ENCODE measurements at places on chromosomes 7 and 10.

- DNase-seq, result no peak
Observed at GRCh38 chr7:138370956-138371355, 89.1 kb upstream of the TRIM24 start.

GRCh38 chr7:114422507-114423501 is 8.2 kb downstream of the FOXP2 start:
- DNase-seq, result no peak

DNA sequence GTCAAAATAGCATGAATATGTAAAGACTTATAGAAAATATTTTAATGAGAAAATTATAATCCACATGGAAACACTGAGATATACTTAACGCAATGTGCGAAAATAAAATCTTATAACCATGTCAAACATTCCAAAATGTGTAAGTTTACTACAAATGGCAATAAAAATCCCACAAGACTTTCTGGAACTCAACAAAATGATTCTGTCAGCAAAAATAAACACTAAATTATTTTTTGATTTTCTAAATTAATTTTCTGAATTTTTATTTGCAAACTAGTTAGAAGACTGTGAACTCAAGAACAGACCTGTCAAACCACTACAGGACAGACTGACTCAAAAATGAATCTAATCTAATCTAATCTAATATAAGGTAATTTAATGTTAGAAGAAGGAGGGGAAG is 160.8 kb upstream of the KCTD7 start:
- no peak for DNase-seq

GRCh38 chr10:35353395-35353794 is 17.1 kb downstream of the CCNY start:
- no peak for DNase-seq

DNA sequence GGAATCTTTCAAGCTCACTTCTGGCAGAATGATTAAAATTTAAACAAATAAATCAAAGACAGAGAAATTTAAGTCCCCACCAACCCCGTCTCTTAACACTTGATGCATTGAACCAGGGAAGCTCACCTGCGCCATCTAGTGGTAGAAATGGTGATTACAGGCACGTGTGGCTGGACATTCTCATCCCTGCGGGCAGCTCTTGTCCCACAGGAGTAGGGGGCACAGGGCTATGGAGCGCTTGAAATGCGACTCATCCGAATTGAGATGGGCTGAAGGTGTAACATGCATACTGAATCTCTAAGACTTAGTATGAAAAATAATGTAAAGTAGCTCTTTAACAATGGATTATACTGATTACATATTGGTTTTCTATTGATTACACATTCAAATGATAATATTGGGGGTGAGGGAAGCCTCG is 24.8 kb upstream of the SLIT1 start:
- DNase-seq, result no peak

- no peak for DNase-seq
Observed at GRCh38 chr10:52771534-52772445, 794 bp downstream of the MBL2 start.

- no peak for DNase-seq
Observed at GRCh38 chr7:30165590-30165989, 30.8 kb downstream of the MTURN start.

DNA sequence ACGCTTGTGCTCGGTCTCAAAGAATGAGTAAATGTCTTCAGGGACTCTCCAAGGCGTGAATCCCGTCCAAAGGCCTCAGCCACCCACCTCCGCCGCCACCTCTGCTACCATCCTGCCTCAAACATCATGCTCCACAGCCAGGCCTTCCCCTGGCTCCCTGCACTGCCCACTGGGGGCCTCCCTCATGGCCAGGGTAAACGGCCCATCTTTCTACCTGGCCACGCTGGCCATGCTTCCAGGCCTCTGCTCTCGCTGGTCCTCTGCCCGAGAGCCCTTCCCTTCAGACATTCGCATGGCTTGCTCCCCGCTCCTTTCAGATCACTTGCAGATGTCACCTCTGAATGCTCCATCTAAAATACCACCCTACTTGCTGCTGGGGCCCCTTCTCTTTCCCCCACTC is 40.2 kb downstream of the ZNF783 start:
- DNase-seq, result no peak

GRCh38 chr7:85186521-85187241 is at the start of gene SEMA3D:
TSS of gene SEMA3D (minus strand) at chr7:85187056. CDS start at chr7:85121891, 65,165 bp downstream.
- no peak for DNase-seq

DNA sequence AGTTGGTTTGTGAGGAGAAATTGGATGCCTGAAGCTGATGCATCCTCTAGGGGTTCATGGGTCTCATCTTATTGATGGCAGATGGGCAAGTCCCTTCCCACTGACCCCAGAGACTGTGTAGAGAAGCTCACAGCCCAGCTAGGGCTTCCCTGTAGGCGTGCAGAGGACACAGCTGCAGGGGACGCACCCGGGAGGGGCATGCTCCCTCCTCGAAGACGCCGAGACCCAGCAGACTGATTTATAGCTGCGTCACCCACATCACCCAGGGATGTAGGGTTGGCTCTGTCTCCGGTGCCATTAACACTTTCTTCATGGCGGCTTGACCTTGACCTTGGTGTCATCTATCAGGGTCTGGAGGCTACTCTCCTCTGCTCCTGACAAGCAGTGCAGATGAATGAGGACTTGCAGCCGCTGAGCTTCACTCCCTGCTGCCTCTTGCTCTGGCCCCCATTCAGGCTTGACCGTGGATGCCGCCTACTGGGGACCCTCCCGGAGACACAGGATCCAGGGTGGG is 549.7 kb downstream of the TCERG1L start:
- no peak for DNase-seq

- DNase-seq, result no peak
Observed at GRCh38 chr7:116697761-116698160, 25.8 kb downstream of the MET start.

DNA sequence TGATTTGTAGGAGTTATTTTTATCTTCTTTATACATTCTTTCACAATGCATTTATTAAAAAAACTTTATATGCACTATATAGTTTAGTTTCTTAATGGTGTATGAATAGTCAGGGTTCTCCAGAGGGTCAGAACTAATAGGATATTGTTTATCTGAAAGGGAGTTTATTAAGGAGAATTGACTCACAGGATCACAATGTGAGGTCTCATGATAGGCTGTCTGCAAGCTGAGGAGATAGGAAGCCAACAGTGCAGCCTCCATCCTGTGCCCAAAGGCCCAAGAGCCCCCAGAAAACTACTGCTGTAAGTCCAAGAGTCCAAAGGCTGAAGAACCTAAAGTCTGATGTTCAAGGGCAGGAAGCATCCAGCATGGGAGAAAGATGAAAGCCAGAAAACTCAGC is 192.8 kb upstream of the AHR start:
- DNase-seq, result no peak

DNA sequence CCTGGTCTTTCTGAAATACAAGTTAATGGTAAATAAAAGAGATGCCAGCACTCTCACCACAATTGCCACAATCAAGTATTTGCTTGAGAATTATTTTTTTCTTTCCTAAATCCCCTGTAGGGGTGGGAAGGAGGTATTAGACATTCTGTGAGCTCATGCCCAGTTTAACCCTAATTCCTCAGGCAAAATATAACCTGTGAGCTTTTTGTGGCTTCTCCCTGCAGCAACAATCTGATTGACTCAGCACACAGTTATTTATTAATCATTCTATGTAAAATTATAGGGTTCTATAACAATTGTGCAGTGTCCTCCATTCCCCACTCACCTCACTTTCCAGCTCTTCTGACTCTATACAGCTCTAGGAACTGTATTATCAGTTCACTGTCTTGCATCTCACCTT is 66.3 kb downstream of the GLI3 start:
- DNase-seq, result no peak

DNA sequence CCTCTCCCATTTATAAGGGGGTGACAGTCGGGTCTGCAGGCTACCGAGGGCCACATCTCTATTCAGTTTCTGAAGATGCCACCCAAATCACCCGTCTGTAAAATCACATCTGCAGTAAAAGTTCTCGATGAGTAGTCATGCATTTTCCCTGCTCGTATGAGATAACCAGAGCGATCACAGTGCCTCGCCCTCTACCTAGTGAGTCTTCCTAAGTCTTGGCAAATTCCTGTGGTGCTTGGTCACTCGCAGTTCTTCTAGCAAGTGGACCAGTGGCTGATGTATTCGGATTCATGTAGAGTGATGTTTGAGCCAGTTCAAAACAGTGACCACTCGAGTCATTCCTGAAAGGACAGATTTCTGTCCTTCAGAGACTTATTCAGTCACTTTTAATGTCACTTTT is 44.9 kb downstream of the INSYN2A start:
- no peak for DNase-seq

- DNase-seq, result no peak
Observed at GRCh38 chr10:26969145-26969926, 108.6 kb upstream of the ABI1 start.

- DNase-seq, result no peak
Observed at GRCh38 chr7:39946693-39947092, 3.4 kb upstream of the CDK13 start.

GRCh38 chr10:74645692-74646091 is 180.7 kb upstream of the KAT6B start:
- DNase-seq, result no peak

DNA sequence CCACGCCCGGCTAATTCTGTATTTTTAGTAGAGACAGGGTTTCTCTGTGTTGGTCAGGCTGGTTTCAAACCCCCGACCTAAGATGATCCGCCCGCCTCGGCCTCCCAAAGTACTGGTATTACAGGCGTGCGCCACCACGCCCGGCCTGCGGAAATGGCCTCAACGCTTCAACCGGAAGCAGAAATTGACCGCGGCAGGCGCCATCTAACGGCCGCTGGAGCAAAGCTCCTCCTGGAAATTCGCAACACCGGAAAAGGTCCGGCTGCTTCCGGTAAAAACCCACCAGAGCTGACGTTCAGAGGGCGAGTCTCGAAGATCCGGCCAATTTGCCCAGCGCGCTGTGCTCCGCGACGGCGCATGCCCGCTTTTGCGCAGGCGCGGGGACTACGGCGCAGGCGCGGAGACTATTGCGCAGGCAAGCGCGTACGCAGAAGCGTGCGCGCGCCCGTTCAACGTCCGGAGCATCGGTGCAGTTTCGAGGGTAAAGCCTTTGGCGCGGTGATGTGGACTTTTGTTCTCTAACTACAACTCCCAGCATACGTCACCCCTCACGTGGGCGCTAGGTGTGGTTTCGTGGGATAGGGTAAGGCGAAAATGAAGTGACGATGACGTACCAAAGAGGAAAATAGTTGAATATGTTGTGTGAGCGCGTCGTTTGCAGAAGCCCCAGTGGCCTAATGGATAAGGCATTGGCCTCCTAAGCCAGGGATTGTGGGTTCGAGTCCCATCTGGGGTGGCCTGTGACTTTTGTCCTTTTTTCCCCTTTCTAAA is 915 bp upstream of the FMC1 start:
- DNase-seq, result peak; percentile 94

DNA sequence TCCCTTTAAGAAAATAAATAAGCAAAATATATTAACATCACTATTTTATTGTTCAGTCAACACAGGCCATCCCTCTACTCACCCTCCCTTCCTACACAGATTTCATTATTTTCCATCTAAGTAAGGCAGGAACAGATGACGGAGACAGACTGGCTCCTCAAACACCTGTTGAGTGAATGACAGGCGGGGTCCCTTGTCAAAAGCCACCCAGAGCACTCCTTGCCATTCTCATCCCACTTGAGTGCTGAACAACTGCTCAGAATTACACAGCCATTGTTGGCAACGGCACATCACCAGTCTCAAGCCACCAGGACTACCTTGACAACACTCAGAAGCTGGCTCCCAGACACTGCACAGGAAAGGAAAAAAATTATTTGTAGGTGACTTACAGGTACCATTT is 3.3 kb downstream of the GRB10 start:
- no peak for DNase-seq

GRCh38 chr7:116899308-116899707 is 36.9 kb downstream of the CAPZA2 start:
- DNase-seq, result no peak

All from stimulated activated CD4-positive, alpha-beta T cell treated with anti-CD3 and anti-CD28 coated beads, TNF-alpha, amount 100 ng/mL, for 48 hours (primary cell).